ENCODE measurements at places on chromosomes 5 and 9.
A peak's percentile ranks its signal among the peaks of the same experiment; 100 is the strongest.

DNA sequence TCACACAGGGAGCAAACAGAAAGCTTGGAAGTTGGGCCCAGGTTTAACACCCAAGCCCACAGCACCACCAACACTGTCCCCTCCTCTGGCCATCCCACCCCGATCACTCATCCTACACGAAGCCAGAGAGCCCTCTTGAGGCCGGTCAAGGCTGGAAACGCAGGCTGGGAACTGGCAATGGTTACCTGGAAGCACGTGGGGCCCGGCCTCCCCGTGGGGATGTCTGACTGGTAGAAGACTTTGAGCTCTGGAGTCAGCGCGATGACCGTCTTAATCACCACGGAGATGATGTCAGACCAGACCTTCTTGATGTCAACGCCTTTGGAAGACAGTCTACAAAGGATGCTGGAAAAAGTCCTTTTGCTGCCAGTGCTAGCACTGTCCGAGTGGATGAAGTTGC, 104.1 kb downstream of the TTLL11 start:
- no peak for DNase-seq

- DNase-seq, result no peak
Measured at GRCh38 chr5:111517853-111518501, 5.6 kb upstream of the STARD4 start.

GRCh38 chr9:126146254-126147145, 180.1 kb upstream of the MVB12B start:
- no peak for DNase-seq

GRCh38 chr9:4902135-4902475, 83.0 kb upstream of the JAK2 start:
- no peak for DNase-seq

GRCh38 chr9:16505199-16505598, 365.3 kb downstream of the BNC2 start:
- DNase-seq, result no peak

GRCh38 chr9:125782718-125783117, 35.5 kb downstream of the PBX3 start:
- DNase-seq, result no peak

- DNase-seq, result no peak
Measured at GRCh38 chr5:1013238-1013947, 4.8 kb downstream of the NKD2 start.

DNA sequence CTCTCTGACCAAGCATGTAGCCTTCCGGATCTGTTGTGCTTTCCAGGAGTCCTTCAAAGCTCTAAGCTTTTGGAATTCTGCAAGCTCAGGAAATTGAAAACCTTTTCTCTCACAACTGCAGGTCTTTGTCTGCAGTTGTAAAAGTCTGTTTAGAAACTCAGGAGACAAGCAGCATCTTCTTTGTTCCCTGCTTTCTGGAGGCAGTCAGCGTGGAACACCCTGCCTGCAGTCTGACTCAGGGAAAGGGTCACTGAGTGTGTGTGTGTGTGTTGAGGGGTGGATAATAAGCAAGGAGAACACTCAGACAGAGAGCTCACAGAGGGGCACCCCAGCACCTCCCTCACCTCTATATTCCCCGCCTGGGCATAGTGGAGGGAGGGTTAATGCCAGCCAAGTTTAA, 29.1 kb downstream of the KCNIP1 start:
- DNase-seq, result no peak

DNA sequence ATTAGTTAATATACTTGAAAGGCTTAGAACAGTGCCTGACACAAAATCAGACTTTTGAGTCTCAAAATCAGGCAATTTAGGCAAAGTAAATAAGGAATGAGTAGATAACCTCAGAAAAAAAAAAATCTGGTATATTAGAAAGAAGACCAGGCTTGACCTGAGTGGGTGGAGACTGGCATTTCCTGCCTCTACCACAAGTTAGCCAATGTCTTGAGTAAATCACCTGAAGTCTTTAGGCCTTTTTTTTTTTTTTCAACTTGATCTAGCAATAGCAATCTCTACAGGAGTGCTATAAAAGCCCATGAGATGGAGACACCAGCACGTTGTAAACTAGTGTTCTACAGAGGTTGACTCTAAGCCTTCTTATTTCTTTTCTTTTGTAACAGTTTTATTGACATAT, 104.2 kb upstream of the RASEF start:
- DNase-seq, result no peak

DNA sequence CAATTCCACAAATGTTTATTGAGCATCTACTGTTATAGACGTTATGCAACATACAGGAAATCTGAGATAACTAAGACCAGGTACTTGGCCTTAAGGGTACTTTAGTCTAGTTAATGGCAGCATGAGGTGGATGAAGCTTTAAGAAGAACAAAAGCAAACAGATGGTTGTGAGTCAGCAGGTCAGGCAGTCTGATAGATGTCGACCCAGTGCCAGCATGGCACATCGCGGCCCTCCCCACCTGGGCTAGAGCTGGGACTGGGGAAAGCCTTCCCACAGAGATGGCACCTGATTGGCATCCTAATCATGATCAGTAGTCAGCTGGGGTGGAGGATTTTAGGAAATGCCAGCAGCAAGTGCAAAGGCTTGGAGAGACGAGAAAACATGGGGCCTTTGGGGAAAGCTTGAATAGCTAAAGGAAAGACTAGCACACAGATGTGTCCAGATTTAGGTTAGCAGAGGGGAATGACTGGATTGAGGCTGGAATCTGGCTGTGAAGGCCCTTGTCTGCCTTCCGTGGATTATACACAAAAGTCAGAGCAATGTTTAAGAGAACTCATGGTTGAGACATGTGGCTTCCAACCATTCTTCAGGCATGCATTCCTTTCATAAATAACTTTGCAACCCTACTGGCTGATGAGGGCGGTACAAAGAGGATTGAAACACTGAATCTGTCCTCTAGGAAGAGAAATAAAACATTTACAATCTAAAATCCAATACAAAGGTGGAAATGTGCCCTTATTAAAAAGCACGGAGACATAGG, 395.4 kb upstream of the WWC1 start:
- DNase-seq, result no peak

- DNase-seq, result peak; percentile 49
Measured at GRCh38 chr5:142866563-142867275, 96.5 kb downstream of the ARHGAP26 start.

GRCh38 chr9:88322906-88323566, 65.2 kb upstream of the SPIN1 start:
- peak; percentile 82 for DNase-seq

All from central memory CD4-positive, alpha-beta T cell (primary cell).